NCI-H1105 (cell line): ENCODE measurements at places on chromosomes 6 and 20.

GRCh38 chr20:46243707-46244628 is 64.3 kb downstream of the CDH22 start:
- DNase-seq = no peak

DNA sequence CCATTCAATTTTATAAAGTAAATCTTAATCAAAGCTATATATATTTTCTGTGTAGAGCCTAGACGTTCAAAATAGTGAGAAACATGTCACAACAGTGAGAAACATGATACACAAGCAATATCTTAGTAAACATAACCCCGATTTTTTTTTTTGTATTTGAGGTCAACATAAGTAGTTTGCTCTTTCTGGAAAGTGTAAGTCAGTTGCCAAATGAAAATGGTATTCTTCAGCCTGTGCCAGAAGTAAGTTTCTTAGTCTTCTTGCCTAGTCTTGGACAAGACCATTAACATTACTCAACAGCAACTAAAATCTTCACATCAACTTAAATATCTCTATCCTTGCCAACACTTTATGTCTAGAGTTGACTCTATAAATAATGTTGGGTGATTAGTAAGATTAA is 59.7 kb downstream of the METTL24 start:
- no peak for DNase-seq

GRCh38 chr6:142879076-142879475 is 65.9 kb downstream of the HIVEP2 start:
- no peak for DNase-seq

- no peak for DNase-seq
Observed at GRCh38 chr20:19976595-19977372, 40.4 kb upstream of the NAA20 start.
